Activated CD4-positive, alpha-beta T cell treated with anti-CD3 and anti-CD28 coated beads, Interleukin-2, amount 50 U/mL, for 24 hours (primary cell): ENCODE measurements at places on chromosomes 13 and 19.

GRCh38 chr19:4267101-4267900 is 11.8 kb upstream of the SHD start:
- peak; percentile 40 for DNase-seq

DNA sequence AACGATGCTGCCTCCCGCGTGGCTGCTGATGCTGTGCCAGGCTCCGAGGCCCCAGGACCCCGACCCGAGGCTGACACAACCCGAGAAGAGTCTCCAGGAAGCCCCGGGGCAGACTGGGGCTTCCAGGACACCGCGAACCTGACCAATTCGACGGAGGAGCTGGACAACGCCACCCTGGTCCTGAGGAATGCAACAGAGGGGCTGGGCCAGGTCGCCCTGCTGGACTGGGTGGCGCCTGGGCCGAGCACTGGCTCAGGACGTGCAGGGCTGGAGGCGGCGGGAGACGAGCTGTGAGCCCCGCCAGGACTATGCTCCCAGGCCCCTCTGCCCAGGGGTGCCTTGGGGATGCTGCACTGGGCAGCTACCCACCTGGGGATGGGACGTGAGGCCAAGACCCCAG is 10.7 kb downstream of the SIRT6 start:
- DNase-seq, result no peak

- no peak for DNase-seq
These were observed 39.3 kb downstream of the MBNL2 start for GRCh38 chr13:97261254-97262005.

- DNase-seq, result no peak
These were observed 7.5 kb upstream of the SDHAF1 start for GRCh38 chr19:35987571-35987896.

GRCh38 chr19:52307275-52307674 is 10.3 kb downstream of the ZNF480 start:
- no peak for DNase-seq

GRCh38 chr19:38848299-38849146 is 1.3 kb downstream of the HNRNPL start:
- no peak for DNase-seq

DNA sequence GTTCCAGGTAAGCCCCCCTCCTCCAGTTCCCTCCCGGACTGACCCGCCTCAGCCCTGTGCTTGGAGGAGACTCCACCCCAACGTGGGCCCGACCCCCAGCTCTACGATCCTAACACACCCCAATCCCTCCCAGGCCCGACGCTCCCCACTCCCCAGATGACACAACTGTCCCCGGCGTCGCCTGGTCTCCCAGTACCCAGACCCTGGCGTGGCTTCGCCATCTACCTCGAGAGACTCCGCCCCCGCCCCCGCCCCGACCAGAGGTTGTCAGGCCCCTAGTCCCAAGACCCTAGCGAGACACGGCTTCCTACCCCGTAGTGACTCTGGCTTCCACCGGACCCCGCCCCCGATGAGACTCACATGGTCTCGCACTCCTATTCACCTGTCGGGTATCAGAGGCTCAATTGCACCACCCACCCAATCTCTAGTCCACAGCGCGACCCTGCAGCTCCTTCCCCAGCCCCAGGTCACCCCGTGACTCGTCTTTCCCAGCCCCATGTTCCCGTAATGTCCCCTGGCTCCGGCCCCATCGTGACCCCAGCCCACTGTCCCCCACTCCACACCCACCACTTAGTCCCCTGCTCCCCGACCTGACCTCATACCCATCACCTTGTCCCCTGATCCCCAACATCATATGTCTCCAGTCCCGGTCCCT is 2.9 kb downstream of the CD37 start:
- DNase-seq, result no peak

DNA sequence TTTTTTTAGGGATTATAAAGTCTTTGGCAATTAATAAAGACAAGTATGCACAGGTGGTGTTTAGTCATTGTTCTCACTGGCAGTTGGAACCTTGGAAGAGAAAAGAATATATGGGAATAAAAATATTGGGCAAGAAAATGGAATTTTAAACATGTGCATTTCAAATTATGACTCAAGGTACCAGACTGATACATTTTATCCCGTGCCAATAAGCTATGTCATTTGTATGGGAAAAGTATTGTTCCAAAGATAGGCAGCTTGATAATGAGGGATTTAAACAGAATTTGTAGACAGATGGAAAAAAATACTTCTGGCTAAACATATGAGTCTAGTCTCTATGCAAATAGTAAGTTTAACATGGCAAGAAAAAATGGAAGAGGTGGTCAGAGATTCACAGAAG is 169.5 kb upstream of the UFM1 start:
- DNase-seq, result no peak

DNA sequence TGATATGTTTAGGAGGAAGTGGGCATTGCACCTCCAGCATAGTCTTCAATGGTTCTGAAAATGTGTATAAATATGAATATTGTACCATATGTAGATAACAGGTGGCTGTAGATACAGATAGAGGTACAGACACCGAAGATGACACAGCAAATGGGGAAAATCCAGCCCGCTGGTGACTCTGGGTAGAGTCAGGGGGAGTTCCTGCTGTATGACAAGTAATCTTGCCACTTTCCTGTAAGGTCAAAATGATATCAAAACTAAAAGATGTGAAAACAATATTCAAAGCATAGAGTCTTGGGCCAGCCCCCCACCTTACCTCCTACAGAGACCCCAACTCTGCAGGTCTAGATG is 17.8 kb downstream of the C2CD4C start:
- no peak for DNase-seq
